ENCODE measurements at places on chromosomes 7 and 10. TPM values are rescaled to one million over a fixed set of nuclear protein-coding genes. Genes with fewer than 3 reads are reported as not detected.

Gene CRHR2
- 4.7 TPM for total RNA-seq

Gene TEX36
- total RNA-seq, result not detected

Gene MCM10
- total RNA-seq, result not detected

Gene HTR5A
- total RNA-seq, result not detected

Gene UCN3
- total RNA-seq, result 1.0 TPM

Gene MACROH2A2
- total RNA-seq, result 10.6 TPM

Gene TWIST1
- 3.0 TPM for total RNA-seq

Gene CC2D2B
- 0.99 TPM for total RNA-seq

Gene TUBAL3
- not detected for total RNA-seq

Gene FAM25C
- not detected for total RNA-seq

Gene LIPM
- not detected for total RNA-seq

Gene ADAM12
- total RNA-seq, result under 0.01 TPM

Gene CAMK1D
- 14.2 TPM for total RNA-seq

Gene BLNK
- total RNA-seq, result 13.5 TPM

Gene ATG9B
- total RNA-seq, result not detected

Gene FAM180A
- not detected for total RNA-seq

Gene SUGCT
- total RNA-seq, result 1.3 TPM

Gene NODAL
- total RNA-seq, result not detected

Gene GBX1
- not detected for total RNA-seq

Gene TMEM209
- total RNA-seq, result 12.2 TPM

Gene ALOX5
- 63.0 TPM for total RNA-seq

Gene CEP41
- total RNA-seq, result 8.3 TPM

Gene C10orf53
- not detected for total RNA-seq

Gene SYPL1
- total RNA-seq, result 44.1 TPM

Gene DBF4
- total RNA-seq, result 4.3 TPM

Gene CCL24
- total RNA-seq, result not detected

Gene DPCD
- 9.2 TPM for total RNA-seq

Gene MARVELD1
- 4.3 TPM for total RNA-seq

All from body of pancreas (tissue), 4 donors.